ENCODE measurements at places on chromosomes 1 and 21.
A peak's percentile ranks its signal among the peaks of the same experiment; 100 is the strongest.

DNA sequence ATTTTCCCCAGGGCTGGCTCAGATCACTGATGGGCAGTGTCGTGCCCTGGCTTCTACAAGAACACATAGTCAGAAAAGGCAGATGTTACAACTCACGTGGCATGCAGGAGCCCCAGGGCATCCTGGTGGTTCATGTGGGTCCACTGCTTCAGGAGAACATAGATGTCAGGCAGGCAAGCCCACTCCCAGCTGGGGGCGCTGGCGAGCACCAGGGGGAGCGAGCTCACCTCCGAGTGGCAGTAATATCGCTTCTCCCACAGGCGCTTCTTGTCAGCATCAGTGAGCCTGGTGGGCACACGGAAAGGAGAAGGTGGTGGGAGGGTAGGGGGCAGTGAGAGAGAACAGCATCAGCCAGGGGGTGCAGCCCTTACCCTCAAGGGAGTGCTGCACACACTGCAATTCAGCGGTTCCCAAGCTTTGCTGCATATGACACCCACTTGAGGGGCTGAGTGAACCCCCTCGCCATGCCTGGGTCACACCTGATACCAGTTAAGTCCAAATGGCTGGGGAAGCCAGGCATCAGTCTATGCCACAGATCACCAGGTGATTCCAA lies 34.3 kb upstream of the PPP1R15B start:
- peak; percentile 80 for DNase-seq

- no peak for DNase-seq
Observed at GRCh38 chr1:94063379-94063778, 57.6 kb downstream of the ABCA4 start.

- peak; percentile 31 for DNase-seq
Observed at GRCh38 chr1:77347646-77348045, 65.8 kb downstream of the AK5 start.

DNA sequence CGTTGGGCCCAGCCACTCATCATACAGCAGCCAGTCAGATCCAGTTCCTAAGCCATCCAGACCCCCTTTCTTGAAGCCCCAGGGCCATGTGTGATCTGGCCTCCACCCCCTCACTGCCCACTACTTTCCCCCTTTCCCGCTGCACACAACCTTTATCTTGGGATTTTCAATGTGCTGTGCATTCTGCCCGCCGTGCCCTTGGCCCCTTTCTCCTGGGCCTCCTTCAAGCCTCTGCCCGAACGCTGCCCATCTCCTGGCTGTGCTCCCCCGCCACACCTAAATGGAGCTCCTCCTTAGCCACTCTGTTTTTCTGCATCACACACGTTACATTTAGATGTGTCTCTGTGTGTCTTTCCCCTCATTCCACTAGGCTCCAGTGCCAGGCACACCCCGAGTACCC lies 66.7 kb upstream of the SELENON start:
- DNase-seq = no peak

GRCh38 chr1:44807364-44808062 lies 362 bp upstream of the DYNLT4 start:
- DNase-seq = peak; percentile 94

DNA sequence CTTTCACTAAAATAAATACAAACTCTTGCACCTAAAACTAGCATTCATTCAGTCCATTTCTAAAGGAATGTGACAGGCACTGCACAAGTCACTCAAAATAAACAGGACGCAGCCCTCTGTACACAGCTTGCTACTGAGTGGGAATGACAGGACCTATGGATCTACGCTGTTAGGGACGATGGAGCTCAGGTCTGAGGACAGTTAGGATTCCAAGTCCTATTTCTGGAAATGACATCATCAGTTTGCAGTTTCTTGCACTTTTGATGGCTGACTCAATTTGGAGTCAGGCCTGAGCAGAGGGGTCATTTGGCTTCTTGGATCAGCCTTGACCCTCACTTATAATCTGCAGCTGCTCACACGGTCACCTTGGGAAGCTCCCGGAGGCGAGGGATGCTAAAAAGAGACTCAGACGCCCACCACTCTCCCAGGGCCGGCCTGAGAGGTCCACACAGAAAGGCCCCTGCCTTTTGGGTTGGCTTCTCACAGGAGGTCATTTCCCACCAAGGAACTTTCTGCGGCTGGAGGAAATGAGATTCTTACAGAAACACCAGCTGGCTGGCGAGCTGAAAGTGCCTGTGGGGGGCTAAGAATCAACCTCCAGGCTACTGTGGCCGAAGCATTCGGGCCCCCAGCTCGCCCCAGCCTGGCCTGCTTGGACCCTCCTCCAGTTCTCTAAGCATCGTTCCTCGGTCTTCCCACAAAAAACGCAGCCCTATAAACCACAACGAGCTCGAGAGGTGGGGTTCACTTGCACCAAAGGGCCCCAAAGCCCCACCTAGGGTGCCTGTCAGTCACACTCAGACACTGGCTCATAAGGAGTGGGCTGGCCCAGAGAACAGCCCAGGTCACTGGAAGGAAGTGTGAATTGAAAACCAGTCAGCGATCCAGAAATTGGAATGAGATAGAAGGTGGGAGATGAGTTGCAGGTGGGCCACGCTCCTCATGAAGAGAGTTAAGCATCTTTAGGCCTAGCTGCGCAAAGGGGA lies 8.9 kb upstream of the PDE9A start:
- no peak for DNase-seq

- DNase-seq = no peak
Observed at GRCh38 chr1:156528231-156528630, 27.7 kb upstream of the MEF2D start.

DNA sequence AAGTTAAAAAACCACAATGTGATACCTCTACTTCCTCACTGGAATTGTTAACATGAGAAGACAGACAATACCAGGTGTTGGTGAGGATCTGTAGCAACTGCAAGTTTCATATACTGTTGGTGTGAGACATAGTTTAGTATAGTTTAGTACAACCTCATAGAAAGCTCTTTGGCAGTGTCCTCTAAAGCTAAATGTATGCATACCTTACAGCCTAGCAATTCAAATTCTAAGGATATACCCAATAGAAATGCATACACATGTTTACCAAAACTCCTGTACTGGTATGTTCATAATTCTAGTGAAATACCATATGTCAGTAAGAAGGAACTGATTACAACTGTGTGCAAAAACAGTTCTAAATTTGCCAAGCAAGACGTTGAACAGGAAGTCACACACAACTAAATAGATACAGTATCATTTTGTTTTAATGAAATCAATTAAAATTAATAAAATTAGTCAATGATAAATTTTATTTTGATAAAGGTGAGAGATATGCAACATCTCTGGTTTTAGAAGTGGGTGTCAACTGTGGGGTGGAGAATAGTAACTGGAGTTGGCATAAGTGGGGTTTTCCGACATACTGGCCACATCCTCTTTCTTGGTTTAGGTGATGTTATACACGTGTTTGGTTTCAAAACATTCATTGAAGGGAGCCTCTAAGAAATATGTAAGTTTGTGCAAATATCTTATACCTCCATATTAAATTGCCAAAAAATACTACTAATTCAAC lies 450.7 kb downstream of the PTPRC start:
- DNase-seq = peak; percentile 35

DNA sequence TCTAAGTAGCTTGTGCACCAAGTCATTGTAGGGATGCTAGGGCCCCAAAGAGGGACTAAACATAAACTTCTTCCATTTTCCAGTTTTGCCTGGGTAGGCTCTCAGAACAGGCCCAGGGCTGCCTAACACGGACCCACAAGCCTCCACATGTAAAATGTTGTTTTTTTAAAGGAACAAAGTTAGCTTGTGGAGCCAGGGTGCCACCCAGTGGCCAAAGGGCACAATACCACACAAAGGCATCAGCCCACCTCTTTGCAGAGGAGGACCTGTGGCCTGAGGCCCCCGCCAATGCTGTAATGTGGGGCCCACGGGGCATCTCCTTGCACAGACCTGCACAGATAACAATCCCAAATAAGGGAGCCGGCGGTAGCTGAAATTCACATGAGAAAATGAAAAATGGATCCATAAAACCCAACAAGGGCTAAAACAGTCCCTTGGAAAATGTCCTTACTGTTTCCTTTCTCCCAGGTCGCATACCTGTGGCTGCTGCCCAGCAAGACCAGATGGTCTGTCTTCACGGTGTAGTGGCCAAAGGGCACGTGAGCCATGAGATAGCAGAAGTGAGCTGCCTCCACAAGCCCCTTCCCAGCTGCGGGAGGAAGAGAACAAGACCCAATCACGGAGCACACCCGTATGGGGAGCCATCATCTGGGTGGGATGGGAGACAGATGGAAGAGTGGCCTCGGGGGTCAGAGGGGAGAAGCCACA lies 23.8 kb downstream of the SEC16B start:
- peak; percentile 61 for DNase-seq

- no peak for DNase-seq
Observed at GRCh38 chr1:245965398-245965797, 541.7 kb downstream of the SMYD3 start.
